ENCODE measurements at places on chromosomes 16 and 17.

GRCh38 chr17:56699186-56699894 is 105.8 kb downstream of the NOG start:
- DNase-seq, result no peak

- no peak for DNase-seq
Observed at GRCh38 chr17:8105957-8106398, 12.3 kb downstream of the ALOXE3 start.

DNA sequence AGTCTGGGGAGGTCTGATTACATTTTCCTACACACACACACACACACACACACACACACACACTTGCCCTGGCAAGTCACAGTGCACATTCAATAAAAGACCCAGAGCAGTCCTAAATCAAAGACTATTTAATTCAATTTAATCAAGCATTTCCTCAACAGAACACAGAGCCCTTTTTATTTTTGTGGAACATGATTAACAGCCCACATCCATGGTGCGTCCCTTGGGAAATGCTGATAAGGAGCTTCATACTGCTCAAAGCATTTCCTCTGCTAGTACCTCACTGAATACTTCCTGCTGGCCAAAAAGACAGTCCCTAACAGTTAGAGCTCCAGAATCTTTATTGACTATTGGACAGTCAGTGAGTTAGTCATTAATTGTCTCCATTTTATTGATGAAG is 43.1 kb upstream of the MYH10 start:
- no peak for DNase-seq

GRCh38 chr17:61728297-61728836 is 135.0 kb downstream of the BRIP1 start:
- DNase-seq, result no peak
